ENCODE measurements at places on chromosomes 2 and 18.

DNA sequence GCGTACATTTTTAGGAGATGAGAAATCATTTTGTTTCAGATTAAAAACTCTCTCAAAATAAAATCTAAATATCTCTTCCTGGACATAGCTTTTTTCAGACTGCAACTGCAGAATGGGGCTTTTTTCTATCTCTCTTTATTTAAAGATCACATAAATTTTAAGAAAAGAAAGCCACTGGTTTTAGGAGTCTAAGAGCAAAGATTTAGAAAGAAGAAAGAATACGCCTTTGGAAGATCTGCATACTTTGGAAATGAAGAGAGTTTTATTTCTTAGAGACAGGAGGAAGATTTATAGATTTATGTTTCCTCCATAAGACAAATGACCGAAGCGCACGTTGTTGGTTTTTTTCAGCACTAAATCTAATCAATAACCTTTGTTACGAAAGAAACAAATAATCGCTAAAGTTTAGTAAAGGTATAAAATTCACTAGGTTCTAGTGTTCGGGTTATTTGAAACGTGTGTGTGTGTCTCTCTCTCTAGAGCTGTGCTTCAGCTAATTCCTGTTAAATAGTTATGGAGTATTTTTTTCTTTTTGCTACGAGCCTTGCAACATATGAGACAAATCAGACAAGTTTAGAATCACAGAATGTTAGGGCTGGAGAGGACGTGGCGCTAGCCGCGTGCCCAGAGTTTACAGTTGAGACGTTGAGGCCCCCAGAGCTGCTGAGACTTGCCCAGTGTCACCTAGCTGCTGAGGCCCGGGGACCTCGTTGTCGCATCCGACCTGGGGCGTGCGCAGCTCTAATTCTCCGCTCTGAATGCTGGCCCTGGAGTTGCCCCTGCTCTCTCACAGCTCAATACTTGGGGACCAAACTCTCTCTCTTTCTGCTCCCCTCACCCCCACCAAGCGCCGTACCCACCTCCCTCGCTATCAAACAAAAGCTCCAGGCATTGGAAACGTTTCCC, 69.9 kb downstream of the CTAGE1 start:
- DNase-seq: no peak

GRCh38 chr18:23712445-23712844, 23.2 kb downstream of the LAMA3 start:
- DNase-seq: no peak

DNA sequence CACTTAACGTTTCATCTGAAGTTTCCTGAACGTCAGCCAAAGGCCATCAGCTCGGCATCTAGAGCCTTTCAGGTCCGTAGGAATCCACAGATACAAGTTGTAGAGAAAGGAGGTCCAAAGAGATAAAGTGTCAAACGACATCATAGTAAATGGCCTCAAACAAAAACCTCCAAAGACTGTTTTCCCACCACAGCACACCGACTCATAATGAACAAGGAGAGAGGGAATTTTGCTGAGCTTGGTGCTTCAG, 150.3 kb downstream of the PXDN start:
- no peak for DNase-seq

GRCh38 chr18:75360215-75360614, 67.3 kb downstream of the SMIM21 start:
- DNase-seq: no peak

DNA sequence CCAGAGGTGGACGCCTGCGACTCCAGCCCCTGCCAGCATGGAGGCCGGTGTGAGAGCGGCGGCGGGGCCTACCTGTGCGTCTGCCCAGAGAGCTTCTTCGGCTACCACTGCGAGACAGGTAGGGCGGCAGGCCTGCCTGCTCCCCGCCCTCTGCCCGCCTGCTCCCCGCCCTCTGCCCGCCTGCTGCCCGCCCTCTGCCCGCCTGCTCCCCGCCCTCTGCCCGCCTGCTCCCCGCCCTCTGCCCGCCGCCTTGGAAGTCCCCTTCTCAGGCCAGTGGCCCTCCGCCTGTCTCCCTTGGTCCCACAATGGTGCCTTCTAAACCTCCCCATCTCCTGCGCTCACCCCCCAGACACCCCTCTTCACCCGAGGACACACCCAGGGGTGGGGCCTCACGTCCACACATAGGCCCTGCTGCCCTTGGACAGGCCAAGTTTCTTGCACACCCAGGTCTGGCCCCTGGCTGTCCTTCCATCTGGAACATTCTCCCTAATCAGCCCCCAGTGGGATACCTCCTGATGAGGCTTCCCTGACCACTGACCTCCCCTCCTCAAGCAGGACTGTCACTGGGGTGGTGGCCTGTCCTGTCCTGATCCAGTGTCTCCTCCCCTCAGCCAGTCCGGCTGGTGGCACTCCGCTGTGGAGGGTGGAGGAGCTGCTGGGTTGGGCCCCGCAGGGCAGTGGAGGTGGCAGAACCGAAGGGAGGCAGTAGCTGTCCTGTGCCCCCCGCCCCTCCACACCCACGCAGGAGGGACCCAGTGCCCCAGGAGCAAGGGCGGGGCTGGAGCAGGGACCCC, 37.9 kb downstream of the MTERF4 start:
- no peak for DNase-seq

DNA sequence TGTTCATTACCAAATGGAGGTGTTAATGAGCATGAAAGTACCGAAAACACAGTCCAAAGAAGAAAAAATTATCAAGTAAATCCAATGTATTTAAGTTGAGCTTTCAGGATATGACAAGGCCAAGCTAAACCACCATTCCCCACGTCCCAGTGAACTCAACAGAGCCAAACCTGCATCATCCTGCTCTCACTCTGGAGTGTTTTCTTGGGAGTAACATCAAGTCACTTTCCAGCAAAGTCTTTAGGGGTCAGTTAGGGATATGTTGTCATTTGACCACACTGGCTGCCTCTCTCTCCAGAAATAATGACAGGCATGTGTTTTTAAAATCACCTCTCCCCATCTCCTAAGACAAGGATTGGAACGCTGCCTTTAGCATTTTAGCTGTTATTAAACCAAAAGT, 140.5 kb downstream of the SRBD1 start:
- no peak for DNase-seq

- no peak for DNase-seq
These were observed 121.1 kb downstream of the HDAC4 start for GRCh38 chr2:239279508-239280295.

DNA sequence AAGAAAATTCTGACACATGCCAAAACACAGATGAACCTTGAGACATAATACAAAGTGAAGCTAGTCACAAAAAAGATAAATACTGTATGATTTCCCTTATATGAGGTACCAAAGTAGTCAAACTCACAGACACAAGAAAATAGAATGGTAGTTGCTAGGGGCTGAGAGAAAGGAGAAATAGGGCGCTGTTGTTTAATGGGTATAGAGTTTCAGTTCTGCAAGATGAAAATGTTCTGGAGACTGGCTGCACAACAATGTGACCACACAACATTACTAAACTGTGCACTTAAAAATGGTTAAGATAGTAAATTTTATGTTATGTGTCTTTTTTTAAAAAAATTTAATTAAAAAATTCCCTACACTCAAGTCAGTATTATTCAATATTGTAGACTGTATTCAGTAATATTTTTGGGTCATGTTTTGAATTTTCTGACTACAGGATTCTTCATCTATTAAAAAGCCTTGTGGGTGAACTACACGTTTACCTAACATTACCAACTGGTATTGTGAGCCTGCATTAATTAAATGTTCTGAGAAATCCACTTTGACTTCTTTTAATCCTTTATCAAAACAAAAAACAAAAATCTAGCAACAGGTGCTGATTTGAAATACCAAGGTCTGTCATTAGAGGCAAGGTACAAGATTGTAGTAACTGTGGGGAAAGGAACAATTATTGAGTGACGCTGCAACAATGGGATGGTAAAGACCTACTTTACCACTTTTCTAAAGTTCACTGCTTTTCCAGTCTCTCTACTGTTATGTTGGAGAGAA, 140.8 kb upstream of the ZFP36L2 start:
- DNase-seq: no peak
